ENCODE measurements at places on chromosomes 5 and 9.

DNA sequence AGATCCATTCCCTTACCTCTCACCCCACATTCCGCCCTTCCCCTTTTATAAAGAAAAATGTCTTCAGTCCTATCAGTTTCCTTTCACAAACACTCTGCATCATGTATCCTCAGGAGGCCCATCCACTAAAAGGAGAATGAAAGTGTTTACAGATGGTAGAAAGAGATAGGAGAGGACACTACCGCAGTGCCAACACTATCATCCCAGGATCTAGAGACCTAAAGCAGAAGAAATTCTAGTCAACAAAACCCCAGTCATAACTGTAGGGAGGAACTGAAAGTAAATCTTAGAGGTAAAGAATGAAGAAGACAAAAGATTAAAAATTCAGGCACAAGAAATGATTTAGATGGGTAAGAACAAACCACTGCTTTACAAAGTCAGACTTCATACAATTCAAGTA is 114.1 kb downstream of the MLLT3 start:
- no peak for DNase-seq

- no peak for DNase-seq
These were observed 497.6 kb downstream of the NTRK2 start for GRCh38 chr9:85167146-85167545.

DNA sequence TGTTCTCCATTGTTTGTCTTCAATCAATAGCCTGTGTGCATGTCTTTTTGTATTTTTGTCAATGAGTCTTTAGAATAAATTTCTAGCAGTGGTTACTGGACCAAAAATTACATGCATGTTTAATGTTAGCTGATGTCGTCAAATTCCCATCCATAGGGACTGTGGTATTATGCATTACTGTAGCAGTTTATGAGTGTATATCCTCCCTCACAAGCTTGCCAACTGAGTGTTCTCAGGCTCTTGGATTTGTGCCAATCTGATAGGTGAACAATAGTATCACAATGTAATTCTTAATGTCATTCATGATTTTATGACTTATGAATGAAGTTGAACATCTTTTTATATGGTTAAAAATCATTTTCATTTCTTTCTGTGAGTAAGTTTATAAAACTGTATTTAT is 13.0 kb downstream of the SNX24 start:
- no peak for DNase-seq

GRCh38 chr9:115913696-115914095 is 239.9 kb upstream of the PAPPA start:
- DNase-seq: no peak

GRCh38 chr9:3962496-3962895 is 337.4 kb downstream of the GLIS3 start:
- DNase-seq: peak; percentile 69

DNA sequence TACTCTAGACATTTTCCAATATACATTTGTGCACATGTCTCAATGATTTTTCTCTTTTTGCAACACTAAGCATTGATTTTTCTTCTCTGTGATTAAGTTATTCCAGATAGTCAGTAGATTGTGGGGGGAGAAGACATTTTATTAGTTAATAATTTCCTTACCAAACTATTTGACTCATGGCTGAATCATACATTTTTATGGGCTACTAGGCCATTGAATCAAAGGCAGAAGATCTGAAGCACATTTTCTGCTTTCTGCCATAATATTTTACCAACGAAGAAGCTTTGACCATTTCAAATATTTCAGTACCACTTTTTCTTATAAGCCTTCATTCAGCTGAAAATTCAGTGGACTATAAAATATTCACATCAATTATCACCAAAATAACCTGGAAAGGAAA is 175.6 kb downstream of the IRX2 start:
- no peak for DNase-seq

GRCh38 chr5:106258591-106259125 is 1412.1 kb downstream of the EFNA5 start:
- DNase-seq: no peak

GRCh38 chr9:110334871-110335270 is 2.8 kb downstream of the TXNDC8 start:
- DNase-seq: no peak

GRCh38 chr9:91474656-91475055 is 51.0 kb upstream of the NFIL3 start:
- no peak for DNase-seq

GRCh38 chr5:128876569-128877382 is 88.5 kb upstream of the SLC27A6 start:
- no peak for DNase-seq

DNA sequence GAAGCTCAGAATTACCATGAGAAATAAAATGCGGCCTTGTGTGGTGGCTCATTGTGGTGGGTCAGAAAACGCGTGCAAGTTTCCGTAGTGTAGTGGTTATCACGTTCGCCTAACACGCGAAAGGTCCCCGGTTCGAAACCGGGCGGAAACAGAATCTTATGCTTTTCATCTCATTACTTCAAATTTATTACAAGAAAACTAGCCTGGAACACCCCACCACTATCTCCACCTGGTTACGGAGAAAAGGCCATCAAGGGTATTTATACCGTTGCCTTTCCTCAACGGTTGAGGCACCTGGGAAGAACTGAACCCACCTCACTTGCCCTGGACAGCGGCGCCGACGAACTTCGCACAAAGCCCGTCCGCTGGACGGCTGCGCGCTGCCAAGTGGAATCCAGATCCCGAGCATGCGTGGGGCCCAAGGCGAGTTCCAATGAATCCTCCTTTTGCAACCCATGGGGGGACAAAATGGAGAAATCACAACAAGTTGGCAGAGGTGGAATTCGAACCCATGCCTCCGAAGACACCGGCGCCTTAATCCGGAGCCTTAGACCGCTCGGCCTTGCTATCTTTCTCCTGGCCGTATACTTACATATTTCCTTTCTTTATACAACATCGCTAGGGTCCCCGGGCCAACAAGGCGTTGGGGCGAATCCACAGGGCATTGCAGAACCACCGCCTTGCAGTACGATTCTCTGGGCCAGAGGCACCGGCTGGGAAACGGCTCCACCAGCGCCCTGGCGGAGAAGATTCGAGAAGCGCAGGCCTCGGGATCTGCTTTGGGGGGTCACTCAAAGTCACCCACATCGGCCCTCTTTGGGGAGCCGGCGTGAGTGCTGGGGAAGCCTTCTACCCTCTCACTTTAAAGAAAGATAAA is 16.9 kb downstream of the OR2V2 start:
- DNase-seq: no peak

DNA sequence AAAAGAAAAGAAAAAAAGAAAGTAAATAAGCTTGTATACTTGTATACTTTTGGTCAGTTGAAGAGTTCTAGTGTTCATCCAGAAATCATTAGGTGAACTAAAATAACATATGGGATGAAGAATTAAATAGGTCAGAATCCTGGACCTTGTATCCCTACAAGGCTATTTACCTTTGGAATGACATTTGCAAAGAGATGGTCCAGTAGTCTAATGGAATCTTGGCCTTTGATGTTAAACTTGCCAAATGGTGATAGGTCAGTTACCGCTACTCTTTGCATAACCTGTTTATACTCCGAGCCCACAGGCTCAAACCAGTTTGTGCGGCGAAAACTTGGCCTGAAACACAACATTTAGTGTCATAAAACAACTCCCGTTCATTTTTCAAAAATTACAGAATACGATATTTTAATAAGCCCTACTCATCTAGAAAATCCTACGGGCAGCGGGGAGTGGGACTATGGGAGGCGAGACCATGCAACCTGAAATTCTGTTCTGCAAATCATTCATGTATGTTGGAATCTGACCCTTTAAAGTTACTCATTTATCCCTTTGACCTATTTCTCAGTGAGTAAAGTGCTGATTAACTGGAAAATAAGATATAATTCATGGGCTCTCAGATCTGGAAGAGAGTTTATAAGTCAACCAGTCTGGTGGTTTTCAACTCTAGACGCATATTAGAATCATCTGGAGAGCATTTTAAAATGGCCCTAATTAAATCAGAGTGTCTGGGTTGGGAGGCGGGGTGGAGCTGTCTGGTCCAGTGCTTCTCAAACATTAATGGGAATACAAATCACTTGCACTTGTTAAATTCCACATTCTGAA is 38.6 kb downstream of the DMGDH start:
- no peak for DNase-seq

DNA sequence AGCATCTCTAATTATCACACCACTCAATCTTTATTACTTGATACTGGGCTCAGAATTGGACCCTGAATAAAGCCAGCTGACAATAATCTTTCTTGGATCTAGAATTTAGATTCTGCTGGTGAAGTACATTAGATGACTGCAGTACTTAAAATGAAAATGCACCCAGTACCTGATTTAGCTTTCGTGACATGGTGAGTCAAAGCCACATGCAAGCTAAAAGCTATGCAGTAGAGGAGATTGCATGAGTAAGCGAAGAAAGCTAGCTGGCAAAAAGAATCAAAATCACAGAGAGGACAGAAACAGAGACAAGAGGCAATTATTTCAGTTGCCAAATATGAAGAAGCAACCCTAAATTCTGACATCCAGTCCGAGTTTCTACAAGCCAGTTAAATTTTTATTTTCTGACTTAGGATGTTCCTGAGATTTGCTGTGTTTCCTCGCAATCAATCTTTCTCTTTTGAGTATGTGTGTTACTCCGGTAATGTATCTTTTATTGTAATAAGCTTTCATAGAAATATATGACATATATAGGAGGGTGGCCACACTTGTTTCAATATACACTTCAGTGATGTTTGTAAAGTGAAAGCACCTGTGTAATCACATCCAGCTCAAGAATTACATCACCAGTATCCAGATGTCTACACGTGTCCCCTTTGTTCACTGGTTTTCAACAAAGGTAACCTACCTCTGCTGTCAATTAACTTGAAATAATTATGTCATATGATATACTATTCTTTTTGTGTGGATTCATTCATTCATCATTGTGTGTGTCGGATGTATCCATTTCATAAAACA is 101.7 kb downstream of the CDH18 start:
- DNase-seq: no peak

- no peak for DNase-seq
These were observed 52.4 kb downstream of the GOLM1 start for GRCh38 chr9:86046930-86047341.

DNA sequence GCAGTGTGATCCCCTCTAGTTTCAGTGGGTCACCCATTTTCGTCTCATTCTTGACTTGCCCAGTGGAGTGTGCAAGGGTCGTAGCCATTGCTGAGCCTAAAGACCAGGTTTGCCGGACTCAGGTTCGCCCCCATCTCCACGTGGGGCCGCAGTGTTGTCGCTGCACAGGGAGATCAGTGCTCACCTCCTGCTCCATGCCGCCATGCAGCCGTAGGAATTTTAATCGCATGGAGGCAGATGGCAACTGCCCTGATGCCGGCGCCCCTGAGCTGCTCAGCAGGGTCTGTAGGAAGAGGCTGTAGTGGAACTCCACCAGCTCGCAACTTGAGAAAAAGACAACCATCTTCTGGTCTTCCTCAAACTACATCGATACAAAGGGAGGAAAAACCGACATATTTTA is 24.1 kb downstream of the DDX31 start:
- DNase-seq: no peak

- no peak for DNase-seq
These were observed 184.9 kb downstream of the FANCC start for GRCh38 chr9:95132366-95133324.

DNA sequence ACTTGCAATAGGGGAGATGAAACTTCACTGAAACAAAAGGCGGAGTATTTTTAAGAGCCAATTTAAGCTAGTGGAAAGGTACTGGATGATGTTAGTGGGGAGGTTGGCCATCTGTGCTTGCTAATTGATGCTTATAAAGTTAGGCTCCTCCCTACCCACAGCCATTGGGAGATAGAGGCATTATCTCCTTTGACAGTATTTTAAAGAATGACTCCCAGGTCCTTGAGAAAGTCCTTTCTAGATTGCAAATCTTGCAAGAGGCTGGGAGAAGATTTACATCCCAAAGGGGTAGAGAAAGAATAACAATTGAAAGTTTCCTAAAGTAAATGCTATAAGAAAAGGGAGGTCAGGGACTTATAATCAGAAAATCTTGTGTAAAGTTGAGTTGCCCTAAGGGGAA is 282.6 kb downstream of the BRINP1 start:
- no peak for DNase-seq

- no peak for DNase-seq
These were observed 5.7 kb downstream of the TCOF1 start for GRCh38 chr5:150363185-150363584.

GRCh38 chr9:95268681-95269080 is 48.8 kb downstream of the FANCC start:
- DNase-seq: no peak

DNA sequence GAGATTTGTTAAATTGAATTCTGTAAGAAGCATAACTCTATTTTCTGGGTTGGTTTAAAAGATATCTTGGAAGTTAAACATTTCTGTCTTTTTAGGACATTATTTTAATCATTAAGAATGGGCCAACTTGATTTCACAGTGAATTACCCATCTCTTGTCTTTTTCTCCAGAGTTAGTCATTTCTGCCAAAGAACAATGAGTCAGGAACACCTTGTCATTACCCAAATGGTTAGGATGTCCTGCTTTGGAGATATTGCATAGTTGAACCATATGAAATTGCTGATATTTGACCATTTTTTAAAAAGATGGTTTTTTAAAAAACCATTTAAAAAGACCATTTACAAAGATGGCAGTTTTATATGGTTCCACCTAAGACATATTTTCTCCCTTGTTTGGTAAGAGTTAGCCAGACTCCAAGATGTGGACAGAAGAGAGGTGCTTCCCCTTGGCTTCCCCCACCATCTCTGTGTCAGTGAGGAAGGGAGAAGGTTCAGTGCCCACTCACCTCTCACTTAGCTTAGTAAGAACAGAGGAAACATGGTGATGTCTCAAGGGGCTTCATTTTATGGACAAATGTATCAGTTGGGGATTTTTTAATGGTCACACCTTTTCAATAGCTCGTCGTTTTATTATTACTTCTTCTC is 103.0 kb downstream of the PCSK1 start:
- no peak for DNase-seq

DNA sequence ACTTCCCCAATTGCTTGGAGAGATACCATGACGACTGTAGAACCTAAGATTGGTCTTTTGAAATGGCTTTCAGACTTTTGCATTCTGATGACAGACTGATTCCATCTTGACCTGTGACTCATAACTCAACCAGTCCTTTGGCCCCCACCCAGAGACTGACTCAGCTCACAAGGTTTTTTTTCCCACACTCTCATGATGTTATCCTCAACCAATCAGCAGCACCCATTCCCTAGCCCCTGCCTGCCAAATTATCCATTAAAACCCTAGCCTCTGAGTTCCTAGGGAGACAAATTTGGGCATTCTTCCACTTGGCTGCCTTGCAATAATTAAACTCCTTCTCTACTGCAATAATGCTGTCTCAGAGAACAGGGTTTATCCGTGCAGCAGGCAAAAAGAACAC is 1263.3 kb upstream of the CDH9 start:
- no peak for DNase-seq

Measured in right lung (tissue), 10 donors.